ENCODE measurements at places on chromosomes 6 and 20.

- DNase-seq: no peak
Observed at GRCh38 chr6:125182237-125183008, 28.9 kb downstream of the TPD52L1 start.

DNA sequence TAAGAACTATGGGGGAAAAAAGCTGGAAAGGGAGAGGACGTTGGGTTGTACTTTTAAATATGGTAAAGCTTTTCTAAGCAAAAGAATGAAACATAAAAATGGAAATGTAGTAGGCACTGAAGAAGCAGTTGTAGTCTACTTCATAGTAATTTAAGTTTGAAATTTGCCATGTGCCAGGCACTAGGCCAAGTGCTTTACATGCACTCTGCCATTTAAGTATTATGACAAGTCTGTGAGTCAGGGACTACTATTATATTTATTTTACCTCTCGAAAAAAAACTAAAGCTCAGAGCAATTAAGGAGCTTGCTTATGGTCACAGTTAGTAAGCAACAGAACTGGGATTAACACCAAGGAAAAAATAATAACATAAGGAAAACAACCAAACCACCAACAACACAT, 257.8 kb downstream of the GMDS start:
- no peak for DNase-seq

DNA sequence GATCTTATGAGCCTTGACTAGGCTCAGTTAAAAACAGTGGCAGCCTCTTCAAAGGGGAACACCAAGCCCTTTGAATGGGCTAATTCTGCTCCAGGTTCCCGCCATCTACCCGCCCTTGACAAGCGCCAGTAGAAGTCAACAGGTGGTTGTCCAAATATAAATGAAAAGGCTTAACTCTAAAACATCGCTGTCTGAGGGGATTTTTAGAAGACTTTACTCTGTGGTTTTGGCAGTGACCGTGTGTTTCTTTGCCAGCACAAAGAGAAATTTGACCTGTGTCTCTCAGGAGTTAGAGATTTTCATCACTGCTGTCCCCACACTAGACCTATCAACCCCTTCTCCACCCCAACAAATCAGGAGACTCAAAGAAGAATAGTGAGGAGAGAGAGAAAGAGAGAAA, 19.8 kb upstream of the SIM1 start:
- DNase-seq: no peak

GRCh38 chr6:150005761-150006651, 19.3 kb downstream of the RAET1L start:
- DNase-seq: no peak

GRCh38 chr6:27532820-27533538, 60.1 kb upstream of the ZNF184 start:
- DNase-seq: no peak

DNA sequence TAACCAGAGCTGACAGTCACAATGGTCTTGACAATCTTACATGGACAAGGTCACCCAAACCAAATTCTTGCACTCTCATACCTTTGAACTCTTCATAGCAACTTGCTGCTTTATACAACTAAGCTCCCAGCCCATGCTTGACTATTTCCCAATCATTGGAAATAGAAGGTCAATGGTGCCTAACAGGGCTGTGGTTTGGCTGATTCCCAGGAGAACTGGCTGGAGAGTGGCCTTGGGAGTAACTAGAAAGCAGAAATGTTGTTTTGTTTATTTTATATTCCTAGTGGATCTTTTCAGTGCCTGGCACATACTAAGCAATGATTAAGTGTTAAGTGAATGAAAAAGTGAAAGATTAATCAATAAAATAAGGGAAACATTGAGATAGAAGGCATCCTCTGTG, 3.0 kb downstream of the SPINT4 start:
- no peak for DNase-seq
